ENCODE measurements at places on chromosomes 16 and 17.

GRCh38 chr17:40291281-40291664, 3.6 kb downstream of the CDC6 start:
- no peak for DNase-seq

GRCh38 chr16:28010671-28011070, 52.8 kb downstream of the GSG1L start:
- no peak for DNase-seq

- no peak for DNase-seq
These were observed 75.4 kb downstream of the LMF1 start for GRCh38 chr16:895371-895770.

DNA sequence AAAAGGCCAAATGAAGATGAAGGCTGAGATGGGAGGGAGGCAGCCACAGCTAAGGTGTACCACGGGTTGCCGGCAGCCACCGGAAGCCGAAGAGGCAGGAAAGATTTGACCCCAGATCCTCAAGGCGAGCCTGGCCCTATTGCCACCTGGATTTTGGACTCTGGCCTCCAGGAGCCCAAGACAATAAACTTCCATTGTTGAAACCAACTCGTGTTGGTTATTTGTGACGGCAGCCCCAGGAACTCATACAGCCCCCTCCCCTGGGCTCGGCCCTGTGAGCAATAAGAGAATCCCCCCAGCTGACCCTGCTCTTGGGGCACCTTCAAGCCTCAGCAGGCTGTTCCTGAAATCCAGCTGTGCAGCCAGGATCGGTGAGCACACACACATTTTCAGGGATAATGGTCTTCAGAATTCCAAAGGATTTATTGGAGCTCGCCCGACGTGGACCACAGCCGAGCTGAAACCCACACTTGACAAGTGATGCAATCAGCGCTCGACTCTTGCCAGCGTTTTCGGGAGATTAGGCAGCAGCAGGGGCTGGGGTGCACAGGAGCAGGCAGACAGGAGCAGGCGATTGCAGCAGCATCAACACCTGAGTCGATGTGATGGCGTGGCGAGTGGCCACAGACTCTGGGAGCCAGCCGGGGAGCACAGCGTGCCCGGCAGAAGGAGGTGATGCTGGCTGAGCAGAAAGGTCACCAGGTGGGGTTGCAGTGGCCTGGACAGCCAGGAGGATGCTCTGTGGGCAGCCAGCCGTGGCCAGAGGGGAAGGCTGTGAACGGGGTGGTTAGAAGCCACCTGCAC, 22.4 kb upstream of the CBX4 start:
- no peak for DNase-seq

- no peak for DNase-seq
These were observed 4.1 kb downstream of the ZNF688 start for GRCh38 chr16:30567160-30567990.

DNA sequence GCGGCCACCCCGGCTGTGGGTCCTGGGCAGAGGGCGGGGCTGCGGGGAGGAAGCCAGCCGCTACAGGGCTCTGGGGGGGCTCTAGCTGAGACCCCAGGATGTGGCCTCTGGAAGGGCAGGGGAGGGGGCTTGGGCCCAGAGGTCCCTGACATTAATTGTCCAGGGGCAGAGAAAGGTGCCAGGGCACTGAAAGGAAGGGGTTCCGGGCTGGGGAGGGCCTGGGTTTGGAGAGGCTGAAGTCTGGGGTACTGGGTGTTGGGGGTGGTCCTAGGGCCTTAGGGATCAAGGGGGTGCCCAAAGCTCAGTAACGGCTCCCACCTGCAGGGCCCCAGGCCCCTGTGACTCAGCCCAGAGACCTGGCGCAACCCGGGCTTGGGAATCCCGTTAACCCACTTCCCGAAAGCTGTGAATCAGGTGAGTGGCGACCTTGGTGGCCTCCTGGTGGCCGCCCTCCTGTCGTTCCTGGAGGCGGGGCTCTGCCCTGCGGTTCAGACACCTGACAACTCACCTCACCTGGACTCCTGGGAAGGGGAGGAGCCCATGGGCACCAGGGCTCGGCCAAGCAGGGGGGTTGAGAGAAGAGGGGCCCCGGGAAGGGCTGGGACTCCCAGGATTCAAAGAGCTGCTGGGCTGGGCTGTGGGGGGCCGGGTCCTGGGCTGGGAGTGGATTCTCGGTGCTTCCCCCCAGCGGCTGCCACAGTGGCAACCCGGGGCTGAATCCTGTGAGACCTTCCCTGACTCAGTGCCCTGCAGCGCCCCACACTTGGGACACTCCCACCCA, 465 bp upstream of the PRSS22 start:
- DNase-seq = peak; percentile 76

- no peak for DNase-seq
These were observed 2.6 kb downstream of the TMEM220 start for GRCh38 chr17:10727192-10727591.

DNA sequence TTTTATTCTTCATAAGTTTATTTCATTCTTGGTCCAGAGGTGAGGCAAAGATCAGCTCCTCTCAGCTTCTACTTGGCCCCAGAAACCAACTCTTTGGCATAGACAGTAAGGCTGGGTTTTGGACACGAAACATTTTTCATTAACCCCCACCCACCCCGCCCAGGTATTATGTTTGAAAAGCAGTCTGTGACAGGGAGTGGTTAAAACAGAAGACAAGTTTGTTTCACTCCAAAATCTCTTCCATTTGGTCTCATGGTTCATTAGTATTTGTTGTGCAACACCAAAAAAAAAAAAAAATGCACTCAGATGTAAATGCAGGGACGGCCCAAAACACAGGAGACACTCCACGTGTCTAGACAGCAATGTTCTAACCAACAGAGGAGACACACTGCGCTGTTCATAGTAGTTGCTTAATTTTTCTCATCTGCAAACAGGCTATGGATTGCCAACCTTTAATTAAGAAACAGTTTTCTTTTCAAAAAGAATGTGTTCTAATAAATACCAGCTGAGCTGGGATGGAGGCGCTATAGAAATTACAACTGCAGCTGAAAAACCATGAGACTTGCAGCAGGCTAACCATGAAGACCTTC, 39.8 kb upstream of the MMP2 start:
- no peak for DNase-seq

DNA sequence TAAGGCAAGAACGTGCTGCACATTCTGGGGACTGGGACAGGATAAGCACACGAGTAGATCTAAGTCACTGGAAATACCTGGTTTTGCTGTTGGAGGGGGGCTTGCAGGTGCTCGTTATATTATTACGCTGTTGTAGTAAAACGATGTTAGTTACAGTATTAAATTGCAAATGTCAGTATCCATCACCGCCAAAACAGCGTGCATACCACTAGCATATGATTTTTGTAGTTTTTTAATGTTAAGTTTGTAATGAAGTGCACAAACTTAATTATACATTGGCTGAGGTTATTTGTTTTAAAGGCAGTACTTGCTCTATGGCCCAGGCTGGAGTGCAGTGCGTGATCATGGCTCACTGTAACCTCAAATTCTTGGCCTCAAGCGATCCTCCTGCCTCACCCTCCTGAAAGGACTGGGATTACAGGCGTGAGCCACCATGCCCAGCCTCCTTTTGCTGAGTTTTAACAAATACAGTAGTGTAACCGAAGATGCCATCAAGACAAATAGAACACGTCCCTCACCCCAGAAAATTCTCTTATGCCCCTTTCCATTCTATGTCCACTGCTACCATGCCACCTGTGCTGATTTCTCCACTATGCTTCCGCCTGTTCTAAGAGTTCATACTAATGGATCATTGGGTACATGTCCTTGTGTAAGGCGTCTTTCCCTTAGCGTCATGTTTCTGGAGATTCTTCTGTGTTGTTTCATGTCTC, 20.7 kb upstream of the CSNK1D start:
- DNase-seq = no peak

DNA sequence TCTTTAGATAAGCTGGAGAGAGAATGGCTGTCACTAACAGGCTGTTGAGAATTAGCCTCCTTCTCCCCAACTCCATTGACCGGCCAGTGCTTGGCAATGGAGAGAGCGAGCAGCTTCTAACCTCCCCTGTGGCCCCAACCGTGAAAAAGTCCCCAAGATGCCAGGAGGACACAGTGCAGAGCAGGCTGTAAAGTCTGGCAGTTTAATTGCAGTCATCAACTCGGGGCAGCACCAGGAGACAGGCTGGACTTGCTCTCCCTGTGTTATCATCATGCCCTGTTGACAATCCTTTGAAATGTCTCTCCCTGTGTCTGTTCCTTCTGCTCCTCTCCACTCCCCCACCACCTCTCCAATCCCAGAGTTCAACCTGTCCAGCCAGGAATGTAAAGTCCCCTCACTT, 705 bp upstream of the CDRT4 start:
- DNase-seq = no peak

DNA sequence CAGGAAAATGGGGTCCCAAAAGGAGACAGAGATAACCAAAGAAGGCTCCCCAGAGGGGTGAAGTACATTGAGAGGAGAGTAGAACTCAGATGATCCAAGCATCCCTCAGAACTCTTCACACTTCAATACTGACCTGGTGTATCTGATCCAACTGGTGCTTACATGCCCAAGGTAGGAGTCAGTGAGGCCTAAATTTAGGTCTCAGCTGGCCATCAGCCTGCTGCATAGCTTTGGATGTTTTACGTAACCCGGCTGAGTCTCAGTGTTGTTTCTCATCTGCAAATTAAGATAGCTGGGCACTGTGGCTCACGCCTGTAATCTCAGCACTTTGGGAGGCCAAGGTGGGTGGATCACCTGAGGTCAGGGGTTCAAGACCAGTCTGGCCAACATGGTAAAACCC, 11.6 kb upstream of the GOSR2 start:
- DNase-seq = no peak

DNA sequence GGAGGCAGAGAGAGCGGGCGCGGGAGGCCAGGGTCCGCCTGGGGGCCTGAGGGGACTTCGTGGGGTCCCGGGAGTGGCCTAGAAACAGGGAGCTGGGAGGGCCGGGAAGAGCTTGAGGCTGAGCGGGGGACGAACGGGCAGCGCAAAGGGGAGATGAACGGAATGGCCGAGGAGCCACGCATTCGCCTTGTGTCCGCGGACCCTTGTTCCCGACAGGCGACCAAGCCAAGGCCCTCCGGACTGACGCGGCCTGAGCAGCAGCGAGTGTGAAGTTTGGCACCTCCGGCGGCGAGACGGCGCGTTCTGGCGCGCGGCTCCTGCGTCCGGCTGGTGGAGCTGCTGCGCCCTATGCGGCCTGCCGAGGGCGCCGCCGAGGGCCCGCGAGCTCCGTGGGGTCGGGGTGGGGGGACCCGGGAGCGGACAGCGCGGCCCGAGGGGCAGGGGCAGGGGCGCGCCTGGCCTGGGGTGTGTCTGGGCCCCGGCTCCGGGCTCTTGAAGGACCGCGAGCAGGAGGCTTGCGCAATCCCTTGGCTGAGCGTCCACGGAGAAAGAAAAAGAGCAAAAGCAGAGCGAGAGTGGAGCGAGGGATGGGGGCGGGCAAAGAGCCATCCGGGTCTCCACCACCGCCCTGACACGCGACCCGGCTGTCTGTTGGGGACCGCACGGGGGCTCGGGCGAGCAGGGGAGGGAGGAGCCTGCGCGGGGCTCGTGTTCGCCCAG, 1.2 kb upstream of the CBX4 start:
- DNase-seq = no peak

GRCh38 chr17:19672009-19672750, 23.6 kb downstream of the ALDH3A2 start:
- no peak for DNase-seq

GRCh38 chr16:56844056-56844455, 21.0 kb upstream of the SLC12A3 start:
- DNase-seq = no peak

DNA sequence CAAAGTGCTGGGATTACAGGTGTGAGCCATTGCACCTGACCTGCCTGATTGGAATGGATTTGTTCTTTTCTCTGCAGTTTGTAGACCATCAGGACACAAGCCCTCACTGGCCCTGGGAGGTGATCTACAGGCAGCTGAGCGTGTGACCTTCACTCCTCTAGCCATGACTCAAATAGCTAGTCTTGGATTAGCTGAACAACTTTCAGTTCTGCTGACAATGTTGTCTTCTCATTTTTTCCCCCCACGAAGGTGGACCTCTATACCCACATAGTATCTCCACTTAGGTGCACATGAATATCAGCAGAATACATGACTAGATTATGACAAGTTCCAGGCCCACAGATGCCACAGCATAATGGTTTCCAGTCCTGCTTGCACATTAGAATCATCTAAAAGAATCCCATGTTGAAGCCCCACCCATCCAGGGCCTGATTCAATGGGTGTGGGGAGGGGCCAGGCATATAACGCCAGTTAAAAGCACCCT, 36.8 kb downstream of the HS3ST3B1 start:
- DNase-seq = no peak

- no peak for DNase-seq
These were observed 29.6 kb upstream of the MAP3K14 start for GRCh38 chr17:45346216-45347015.

GRCh38 chr16:25893332-25893731, 201.6 kb downstream of the HS3ST4 start:
- DNase-seq = no peak

- no peak for DNase-seq
These were observed 23.6 kb downstream of the NTN1 start for GRCh38 chr17:9044772-9045463.

GRCh38 chr17:37818689-37819088, 73.8 kb upstream of the HNF1B start:
- peak; percentile 93 for DNase-seq

GRCh38 chr17:45639297-45639849, 144.7 kb upstream of the CRHR1 start:
- DNase-seq = no peak

- DNase-seq = no peak
These were observed 22.6 kb downstream of the SLC39A11 start for GRCh38 chr17:73069841-73070240.

DNA sequence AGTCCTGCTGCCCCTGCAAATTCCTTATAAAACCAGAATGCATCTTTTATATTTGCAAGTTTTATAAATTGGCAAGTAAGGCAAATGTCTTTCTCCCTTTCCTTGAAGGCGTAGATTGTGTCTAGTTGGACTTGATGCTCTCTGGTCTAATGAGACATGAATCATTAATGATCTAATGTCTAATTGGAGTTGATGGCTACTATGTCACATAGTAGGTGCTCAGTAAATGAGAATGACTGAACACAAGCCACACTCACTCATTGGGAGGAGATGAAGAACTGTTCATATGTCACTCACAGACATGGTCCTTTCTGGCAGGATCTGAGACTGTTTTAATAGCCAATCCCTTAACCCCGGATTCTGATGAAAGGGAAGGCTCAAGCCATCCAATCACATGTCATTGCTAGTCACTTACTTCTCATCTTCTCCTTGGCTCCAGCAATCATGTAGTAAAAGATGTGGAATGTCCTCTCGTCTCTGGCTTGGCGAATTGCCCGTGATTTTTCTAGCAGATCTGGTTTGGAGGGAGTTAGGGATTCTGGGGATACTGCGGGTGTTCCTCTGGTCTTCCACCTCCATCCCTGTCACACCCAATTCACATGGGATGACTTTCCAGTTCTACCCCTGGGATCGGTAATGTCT, 81.0 kb downstream of the MYH11 start:
- no peak for DNase-seq

- DNase-seq = no peak
These were observed 17.3 kb downstream of the DBNDD1 start for GRCh38 chr16:90001761-90002503.

DNA sequence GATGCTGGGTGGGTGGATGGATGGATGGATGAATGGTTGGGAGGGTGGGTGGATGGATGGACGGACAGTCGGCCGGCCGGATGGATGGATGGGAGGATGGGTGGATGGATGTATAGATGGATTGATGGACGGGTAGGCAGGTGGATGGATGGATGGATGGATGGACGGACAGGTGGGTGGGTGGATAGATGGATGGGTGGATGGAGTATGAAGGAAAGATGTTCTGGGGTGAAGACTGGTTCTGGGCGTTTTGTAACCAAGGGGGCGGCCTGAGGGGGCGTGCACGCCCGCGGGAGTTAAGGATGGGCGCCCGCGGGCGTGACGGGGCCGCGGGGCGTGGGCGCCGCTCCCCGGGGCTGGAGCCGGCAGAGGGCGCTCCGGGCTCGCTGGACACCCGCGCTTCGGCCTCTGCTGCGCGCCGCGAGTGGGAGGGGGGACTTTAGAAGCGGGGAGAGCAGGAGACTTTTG, at the start of gene NECAB2:
Gene NECAB2, plus strand, starts transcription at position 407 of the 468 bp plus-strand sequence. CDS start 405 bp downstream, outside the sequence.
- peak; percentile 45 for DNase-seq

All from RPMI8226 (cell line).